ENCODE measurements at places on chromosomes 1 and 21.

- no peak for DNase-seq
Observed at GRCh38 chr1:8435569-8436071, 117.7 kb downstream of the SLC45A1 start.

DNA sequence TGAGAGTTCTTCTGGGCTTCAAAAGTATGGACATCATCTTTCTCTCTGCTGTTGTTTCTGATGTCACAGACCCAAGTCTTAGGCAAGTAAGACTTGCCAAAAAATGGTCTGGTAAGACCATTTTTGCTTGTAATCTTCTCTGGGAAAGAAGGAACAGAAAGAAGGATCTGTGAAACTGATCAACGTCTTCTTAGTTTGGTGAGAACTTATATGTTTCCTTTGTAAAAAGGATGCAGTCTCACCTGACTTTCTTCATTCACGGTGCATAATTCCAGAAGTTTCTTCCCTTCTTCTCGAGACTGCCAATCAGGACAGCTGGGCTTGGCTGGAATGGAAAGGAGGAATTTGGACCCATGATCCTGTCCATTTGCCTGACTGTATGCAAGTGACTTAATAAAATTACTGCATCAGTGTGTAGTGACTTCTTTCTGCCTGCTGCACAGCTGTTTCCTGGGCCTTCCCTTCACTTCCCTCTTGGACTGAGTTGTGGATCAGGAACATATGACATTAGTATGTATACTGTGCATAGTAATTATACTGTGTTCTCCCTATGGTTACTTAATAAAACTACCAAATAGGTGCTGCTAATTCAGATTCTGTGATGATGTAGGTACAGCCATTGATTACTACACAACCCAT lies 7.6 kb upstream of the DENND1B start:
- DNase-seq: no peak

GRCh38 chr1:101697072-101697471 lies 299.7 kb downstream of the OLFM3 start:
- DNase-seq: no peak

GRCh38 chr1:195591917-195592672 lies 1016.1 kb downstream of the KCNT2 start:
- DNase-seq: peak; percentile 21

DNA sequence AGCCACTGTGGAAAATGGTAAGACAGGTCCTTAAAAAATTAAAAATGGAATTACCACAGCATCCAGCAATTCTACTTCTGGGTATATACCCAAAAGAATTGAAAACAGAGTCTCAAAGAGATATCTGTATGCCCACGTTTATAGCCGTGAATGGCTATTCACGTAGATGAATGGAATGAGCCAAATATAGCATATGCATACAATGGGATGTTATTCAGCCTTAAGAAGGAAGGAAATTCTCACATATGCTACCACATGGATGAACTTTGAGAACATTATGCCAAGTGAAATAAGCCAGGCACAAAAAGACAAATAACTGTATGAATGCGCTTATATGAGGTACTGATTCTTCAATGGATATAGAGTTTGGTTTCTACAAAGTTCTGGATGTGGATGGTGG lies 134.5 kb upstream of the KCNE2 start:
- no peak for DNase-seq

- DNase-seq: peak; percentile 41
Observed at GRCh38 chr1:203702130-203702577, 62.8 kb upstream of the LAX1 start.

DNA sequence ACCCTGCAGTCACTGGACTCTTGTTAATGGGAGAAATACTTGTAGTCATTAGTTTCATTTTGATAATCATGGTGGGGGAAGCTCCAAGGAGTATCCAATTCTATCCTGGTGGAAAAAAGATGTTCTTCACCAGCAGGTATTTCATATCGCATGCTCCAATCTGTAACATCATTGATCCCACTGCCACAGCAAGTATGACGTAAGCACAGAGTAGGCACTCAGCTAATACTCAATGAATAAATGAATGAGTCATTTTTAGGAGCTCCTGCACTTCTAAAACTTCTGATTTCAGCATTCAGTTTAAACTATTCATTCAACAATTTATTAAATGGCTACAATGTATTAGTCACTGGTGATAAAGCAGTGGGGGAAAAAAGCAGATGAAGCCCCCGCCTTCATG lies 30.3 kb downstream of the RXRG start:
- DNase-seq: no peak

Data from fibroblast of the conjunctiva (primary cell).